ENCODE measurements at places on chromosomes 11 and 22.

- peak; percentile 27 for DNase-seq
Observed at GRCh38 chr11:34915136-34916014, 804 bp downstream of the APIP start.

- DNase-seq = no peak
Observed at GRCh38 chr11:3231851-3232744, at the start of gene MRGPRE. Gene MRGPRE, minus strand, starts transcription at chr11:3232417. Its CDS starts 3,618 bp downstream, at chr11:3228799.

- no peak for DNase-seq
Observed at GRCh38 chr22:45895436-45896152, 81.4 kb downstream of the WNT7B start.

DNA sequence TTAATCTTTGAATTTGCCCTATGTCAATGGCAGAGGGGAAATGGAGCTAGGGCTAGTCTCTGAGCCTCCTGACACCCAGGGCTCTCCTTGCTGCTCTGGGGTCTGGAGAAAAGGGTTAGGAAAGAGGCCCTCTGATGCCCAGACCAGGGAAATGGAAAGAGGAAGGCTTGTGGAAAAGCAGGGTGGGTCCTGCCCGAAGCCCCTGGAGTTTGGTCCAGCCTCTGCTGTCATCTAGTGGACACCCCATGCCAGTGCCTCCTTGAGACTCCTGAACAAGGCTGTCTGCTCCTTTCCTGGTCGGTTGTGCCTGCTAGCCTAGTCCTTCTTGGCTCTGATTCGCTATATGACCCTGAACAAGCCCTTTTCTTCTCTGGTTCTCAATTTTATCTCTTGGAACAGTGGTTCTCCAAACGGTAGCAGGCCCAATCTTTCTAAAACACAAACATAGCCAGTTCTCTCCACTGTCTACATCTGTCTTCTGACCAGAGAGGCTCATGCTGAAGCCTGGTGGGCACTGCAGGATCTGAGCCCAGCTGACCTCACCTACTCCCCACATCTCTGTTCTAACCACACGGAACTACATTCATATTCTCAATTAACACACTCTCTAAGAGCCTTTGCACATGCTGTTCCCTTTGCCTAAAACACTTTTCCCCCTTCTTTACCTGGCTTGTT, 8.8 kb upstream of the PLA2G3 start:
- peak; percentile 3 for DNase-seq

- DNase-seq = no peak
Observed at GRCh38 chr11:18615628-18616392, 16.2 kb downstream of the MISFA start.

GRCh38 chr11:102430158-102430836, 22.3 kb downstream of the TMEM123 start:
- no peak for DNase-seq

DNA sequence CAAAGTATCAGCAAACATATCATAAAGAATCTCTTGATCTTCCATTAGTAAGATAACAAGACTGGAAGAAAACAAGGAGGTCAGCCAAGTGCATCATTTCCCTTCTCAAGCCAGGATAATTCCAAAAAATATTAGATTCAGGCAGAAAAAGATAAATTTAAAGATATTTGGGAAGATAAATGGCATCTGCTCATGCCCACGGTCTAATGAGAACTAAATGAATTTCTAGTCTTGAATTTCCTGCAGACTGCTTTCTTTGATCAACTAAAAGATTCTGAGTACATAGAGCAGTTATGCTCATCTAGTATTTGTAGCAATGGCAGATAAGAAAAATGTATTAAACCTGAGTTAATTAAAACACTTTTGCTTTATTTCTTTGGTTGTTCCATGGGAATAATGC, 31.1 kb downstream of the DDI1 start:
- DNase-seq = no peak

DNA sequence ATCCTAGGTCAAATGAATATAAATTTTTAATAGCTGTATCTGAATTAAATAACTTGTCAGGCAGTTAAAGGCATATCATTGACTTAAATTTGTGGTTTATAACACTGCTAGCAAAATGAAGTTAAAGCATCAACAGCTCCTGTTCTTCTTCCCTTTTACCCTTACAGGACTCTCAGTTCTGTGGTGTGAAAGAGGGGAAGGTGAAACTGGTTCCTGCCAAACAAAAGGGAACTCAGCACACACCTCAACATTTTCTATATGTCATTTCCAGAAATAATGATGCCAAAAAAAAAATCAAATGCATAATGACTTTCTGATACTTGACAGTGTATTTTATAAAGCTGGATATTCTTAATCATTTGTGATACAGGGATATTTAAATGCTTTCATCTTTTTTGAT, 21.2 kb downstream of the ARL14EP start:
- no peak for DNase-seq

DNA sequence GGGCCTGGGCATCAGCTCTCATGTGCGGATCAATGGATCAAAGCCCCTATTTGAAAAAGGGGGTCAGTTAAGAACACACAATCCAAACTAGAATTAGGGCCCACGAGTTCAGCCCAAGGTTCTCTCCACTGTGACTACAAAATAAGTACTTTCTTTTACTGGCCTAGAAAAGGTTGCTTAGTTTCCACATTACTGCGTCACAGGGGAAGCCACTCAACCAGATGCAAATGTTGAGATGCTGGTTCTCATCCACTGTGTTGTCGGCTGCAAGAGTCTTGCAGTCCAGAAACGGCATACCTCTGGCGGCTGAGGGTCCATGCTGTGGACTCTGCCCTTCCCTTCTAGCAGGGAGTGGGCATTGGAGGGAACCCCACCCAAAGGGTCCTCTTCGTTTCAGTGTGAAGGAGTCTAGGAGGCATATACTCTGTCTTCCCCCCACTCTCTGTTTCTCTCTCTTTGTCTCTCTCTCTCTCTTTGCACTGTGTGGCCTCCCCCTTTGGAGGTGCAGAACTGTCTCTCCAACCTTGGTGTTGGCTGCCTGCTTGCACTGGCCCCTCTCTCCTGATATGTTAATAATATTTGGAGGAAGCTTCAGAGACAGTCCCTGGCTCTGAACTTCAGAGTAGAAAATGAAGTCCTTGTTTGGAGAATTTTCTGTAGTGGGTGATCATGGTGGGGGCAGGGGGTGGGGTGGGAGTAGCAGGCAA, 99.0 kb upstream of the NNMT start:
- no peak for DNase-seq

DNA sequence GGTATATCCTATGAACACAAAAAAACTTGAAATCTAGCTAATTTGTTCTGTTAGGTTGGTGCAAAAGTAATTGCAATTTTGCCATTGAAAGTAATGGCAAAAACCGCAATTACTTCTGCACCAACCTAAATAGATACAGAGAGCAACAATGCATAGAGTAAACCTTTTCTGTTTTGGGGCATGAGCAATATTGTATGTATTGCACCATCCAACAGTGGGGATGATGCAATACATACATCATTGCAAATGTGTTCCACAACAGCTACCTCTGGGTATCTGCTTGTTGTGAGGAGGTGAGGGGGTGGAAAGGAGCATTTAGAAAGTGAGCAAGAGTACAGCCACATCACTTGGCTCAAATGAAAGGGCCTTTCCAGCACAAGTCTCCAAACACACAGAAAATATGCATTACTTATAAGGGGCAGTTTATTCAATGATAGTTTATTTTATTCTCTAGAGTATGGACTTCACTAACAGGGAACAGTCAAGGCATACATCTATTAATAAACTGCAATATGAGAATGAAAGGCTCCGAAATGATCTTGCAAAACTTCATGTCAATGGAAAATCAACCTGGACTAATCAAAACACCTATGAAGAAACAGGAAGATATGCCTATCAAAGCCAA, 77.3 kb downstream of the DEUP1 start:
- no peak for DNase-seq

DNA sequence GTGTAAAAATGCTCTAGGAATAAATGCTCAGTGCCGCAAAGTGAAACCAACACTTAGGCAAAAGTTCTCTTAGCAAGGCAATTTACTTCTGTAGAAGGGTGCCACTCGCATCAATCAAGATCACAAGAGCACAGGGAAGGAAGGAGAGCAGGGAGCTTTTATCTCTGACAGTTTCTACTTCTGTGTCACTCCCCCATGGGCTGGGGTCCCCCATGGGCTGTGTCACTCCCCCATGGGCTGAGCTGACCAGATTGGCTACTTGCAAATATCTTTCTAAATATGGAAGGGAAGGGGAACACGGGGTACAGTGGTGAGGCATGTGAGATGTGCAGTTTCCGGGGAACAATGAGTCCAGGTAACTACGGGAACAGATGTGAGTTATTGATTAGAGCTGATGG, 397 bp downstream of the OR52N2 start:
- DNase-seq = peak; percentile 32

GRCh38 chr11:28657378-28658030, 549.3 kb downstream of the METTL15 start:
- no peak for DNase-seq

DNA sequence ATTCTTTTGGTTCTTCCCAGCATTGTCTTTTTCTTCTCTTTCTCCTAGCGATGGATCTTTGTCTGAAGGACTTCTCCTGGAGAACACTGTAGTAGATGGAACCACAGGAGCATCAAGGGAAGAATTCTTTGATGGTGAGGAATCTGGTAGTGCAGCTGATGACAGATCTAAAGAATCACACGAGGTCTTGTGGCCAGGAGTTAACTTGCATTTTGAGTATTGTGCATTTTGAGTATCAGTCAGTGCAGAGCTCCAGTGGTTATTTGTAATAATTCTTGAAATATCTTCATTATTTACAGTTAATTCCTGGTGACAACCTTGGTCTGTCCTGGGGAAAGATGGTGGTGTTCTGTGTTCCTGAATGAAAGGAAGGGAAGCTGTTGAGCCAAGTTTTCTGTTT, 14.5 kb upstream of the POGLUT3 start:
- no peak for DNase-seq
